ENCODE measurements at places on chromosomes 13 and 19. TPM values are rescaled to one million over a fixed set of nuclear protein-coding genes. Genes with fewer than 3 reads are reported as not detected.

DNA sequence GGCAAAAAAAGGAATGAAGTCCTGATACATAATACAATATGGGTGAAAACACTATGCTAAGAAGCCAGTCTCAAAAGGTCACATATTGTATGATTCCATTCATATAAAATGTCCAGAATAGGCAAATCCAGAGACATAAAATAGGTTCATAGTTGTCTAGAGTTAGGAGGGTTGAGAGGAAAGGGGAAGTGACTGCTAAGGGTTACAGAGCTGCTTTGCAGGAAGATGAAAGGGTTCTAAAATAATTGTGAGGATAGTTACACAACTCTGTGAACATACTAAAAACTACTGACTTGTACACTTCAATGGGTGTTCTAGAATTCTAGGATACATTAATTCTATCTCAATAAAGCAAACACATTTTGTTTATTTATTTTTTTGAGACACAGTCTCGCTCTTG is 25.7 kb downstream of the CAB39L start:
- no peak for DNase-seq

- no peak for DNase-seq
Measured at GRCh38 chr13:101211261-101211660, 205.0 kb downstream of the NALCN start.

DNA sequence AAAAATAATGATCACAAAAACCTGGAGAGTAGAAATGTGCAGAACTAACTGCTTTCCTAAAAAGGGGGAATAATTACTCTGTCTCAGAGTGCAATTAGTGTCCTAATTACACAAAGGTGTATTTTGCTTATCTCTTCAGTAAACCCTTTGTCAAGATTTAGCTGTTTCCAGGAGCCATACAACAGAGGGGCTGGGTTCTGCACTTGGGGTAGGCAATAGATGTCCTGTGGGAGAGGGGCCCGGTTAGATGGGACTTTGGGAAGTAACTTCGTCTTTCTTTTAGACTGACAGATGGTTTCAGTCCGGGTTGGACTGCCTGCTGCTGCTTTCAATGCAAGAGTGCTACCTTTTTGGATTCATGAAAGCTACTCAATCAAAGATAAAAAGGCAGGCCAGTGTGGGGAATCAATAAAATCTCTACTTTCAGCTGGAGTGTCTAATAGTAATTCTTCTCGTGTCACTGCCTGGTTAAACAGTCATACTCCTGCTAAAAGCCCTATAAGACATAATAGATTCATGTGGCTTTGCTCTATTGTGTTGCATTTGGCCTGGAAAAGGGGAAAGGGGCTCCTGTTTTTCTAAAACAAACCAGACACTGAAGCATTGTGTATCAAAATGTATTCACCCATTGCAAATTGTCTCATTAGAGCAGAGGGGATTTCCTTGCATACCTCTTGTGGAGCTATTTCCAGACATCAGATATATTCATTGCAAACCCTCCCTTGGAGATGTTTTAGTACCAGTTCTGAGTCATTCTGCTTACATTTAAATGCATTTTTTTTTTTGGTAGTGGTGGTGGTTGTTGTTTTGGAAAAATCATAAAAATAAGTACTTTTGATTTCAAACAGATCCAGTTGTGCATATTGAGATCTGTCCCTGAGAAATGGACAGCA is 83.3 kb upstream of the PCDH8 start:
- DNase-seq: no peak

GRCh38 chr13:46361276-46361934 is 25.6 kb downstream of the RUBCNL start:
- DNase-seq: no peak

GRCh38 chr13:32056316-32056715 is 24.7 kb downstream of the FRY start:
- DNase-seq: no peak

DNA sequence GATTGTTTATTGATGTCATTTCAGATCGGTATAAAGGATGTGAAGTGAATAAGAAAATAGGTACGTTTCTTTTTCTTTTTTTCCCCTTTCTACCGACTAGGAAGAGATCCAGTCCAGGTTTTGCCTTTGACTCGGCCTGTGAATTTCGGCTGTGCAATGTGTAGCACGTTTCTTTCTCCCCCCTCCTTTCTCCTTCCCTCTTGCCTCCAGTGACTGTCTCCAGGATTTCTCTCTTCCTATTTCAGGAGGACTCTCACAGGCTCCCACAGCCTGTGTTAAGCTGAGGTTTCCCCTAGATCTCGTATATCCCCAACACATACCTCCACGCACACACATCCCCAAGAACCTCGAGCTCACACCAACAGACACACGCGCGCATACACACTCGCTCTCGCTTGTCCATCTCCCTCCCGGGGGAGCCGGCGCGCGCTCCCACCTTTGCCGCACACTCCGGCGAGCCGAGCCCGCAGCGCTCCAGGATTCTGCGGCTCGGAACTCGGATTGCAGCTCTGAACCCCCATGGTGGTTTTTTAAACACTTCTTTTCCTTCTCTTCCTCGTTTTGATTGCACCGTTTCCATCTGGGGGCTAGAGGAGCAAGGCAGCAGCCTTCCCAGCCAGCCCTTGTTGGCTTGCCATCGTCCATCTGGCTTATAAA is at the start of gene GPC6:
Gene GPC6 (plus strand): TSS at position 185 of the 657 bp plus-strand sequence.
- DNase-seq: peak; percentile 90

GRCh38 chr13:103291798-103292572 is 225.8 kb upstream of the SLC10A2 start:
- no peak for DNase-seq

- DNase-seq: no peak
Measured at GRCh38 chr19:33225458-33225926, at the start of gene SLC7A10. Gene SLC7A10, minus strand, starts transcription at chr19:33225850. Its CDS starts 147 bp downstream, at chr19:33225703.

GRCh38 chr19:5795382-5795919 is 4.5 kb upstream of the DUS3L start:
- DNase-seq: no peak

DNA sequence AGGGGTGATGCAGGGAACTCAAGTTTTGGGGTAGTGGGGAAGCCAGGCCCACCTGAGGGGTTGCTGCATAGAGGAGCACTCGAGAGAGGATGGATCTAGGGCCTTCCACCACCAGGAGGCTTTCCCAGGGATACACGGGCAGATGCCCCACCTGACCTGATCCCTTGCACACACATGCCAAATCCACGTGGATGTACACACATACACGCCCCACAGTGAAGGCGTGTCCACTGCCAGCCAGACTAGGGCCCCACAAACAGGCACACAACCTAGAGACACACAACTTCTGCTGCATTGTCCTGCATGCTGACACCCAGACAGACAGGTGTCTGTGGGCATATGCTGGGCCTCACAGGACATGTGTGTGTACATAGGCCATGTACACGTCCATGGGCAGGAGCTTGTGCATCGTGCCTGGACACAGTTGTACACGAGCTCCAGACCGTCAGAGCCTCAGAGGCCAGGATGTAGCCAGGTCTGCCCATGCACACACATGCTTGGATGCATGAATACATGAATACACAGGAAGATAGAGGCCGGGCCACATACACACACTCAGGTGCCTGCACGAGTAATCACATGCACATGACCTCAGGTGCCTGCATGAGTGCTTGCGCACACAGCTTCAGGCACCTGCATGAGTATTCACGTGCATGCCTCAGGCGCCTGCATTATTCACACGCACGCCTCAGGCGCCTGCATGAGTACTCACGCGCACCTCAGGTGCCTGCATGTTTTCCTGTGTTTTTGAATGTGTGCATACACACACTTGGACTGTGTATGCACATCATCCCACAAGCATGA is 8.9 kb downstream of the CCDC97 start:
- no peak for DNase-seq

GRCh38 chr13:100392709-100393630 is 195.6 kb downstream of the GGACT start:
- peak; percentile 22 for DNase-seq

DNA sequence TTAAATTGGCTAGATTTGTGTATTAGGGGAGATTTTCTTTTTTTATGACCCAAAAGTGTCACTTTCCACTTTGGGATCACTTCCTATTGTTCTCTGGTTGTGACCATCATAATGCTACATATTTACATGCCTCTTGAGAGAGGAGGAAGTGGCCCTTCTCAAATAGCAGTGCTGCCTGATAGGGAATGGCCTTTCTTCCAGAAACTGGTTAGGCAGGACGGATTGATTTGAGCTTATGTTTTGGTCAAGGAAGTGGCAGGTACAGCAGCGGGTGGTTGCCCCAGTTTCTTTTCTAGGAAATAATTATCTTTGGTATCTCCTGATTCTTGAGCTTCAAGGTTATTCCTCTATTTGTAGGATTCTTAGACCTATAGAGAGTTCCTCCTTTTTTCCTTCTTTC is 21.9 kb upstream of the WTIP start:
- no peak for DNase-seq

DNA sequence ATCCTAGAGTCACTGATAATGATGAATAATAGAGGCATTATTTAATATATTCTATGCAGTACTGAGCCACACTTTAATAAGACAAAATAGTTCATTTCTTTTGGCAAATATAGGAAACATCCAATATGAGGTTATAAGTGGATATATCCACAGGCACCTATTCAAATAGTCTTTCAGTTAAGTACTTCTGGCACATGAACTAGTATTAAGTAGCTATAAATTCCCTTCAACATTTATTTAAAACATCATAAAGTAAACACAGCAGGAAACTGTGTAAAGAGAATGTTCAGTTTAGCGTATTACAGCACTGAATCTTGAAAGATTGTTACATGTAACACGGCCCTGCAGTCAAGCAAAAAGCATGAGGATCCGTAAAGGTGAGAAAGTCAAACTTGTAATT is 463.3 kb upstream of the KLF12 start:
- no peak for DNase-seq

DNA sequence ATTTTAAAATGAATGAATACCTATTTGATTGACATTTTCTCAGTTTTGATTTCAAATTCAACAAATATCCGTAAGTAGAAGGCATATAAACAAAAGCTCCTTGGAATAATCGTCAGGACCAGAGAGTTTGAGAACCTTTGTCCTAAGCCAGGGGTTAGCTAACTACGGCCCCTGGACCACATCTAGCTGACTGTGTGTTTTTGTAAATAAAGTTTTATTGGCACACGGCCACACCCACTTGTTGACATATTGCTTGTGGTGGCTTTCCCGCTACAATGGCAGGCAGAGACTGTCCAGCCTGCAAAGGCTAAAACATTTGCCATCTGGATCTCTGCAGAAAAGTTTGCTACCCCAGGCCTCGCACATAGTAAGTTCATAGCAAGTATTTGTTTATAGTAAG is 83.4 kb downstream of the GNG7 start:
- DNase-seq: no peak

DNA sequence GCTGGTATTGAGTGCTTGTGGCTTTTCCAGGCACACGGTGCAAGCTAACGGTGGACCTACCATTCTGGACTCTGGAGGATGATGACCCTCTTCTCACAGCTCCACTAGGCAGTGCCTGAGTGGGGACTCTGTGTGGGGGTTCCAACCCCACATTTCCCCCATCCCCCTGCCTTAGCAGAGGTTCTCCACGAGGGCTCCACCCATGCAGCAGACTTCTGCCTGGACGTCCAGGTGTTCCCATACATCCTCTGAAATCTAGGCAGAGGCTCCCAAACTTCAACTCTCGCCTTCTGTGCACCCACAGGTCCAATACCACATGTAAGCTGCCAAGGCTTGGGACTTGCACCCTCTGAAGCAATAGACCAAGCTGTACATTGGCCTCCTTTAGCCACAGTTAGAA is 25.3 kb upstream of the ZSCAN18 start:
- no peak for DNase-seq

ADGRL1 gene
- polyA plus RNA-seq: 14.6 TPM

CERS1 gene
- 40.8 TPM for polyA plus RNA-seq

AXL gene
- polyA plus RNA-seq: 28.7 TPM

DZIP1 gene
- 27.0 TPM for polyA plus RNA-seq

SLC25A41 gene
- polyA plus RNA-seq: 0.23 TPM

PNMA8B gene
- 2.5 TPM for polyA plus RNA-seq

RAB20 gene
- polyA plus RNA-seq: 1.8 TPM

All from forelimb muscle (tissue), 1 donor.